ENCODE measurements at places on chromosomes 11 and 22.

GRCh38 chr11:133052537-133052936, 479.8 kb downstream of the OPCML start:
- DNase-seq = no peak

- no peak for DNase-seq
Measured at GRCh38 chr22:43312608-43313007, 30.6 kb downstream of the SCUBE1 start.

GRCh38 chr22:37776639-37777005, 31.1 kb upstream of the GCAT start:
- no peak for DNase-seq

- DNase-seq = no peak
Measured at GRCh38 chr11:10325277-10326011, 20.6 kb downstream of the ADM start.

- peak; percentile 83 for DNase-seq
Measured at GRCh38 chr11:79078999-79079398, 361.8 kb downstream of the TENM4 start.

DNA sequence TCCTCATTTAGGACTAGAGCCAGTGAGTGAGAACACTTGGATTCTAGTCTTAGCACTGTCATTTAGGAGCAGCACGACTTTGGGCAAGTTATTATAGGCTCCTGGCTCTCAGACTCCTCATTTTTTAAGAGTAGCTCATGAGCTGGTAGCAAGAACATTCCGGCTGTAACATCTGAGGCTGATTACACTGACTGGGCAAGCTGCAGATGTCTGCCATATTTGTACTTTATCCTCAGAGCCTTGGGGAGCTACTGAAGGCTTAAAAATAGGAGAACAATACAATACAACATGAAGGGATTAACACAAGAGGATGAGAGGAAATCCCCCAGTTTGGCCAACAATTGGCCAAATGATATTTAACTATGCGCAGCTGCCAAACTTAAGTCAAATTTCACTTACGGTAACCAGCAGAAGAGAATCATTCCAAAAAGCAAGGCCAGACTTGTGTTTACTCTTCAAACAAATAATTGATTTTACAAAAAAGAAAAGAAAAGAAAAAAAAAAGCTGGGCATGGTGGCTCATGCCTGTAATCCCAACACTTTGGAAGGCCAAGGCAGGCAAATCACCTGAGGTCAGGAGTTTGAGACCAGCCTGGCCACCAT, 113.1 kb upstream of the ARHGAP42 start:
- no peak for DNase-seq

DNA sequence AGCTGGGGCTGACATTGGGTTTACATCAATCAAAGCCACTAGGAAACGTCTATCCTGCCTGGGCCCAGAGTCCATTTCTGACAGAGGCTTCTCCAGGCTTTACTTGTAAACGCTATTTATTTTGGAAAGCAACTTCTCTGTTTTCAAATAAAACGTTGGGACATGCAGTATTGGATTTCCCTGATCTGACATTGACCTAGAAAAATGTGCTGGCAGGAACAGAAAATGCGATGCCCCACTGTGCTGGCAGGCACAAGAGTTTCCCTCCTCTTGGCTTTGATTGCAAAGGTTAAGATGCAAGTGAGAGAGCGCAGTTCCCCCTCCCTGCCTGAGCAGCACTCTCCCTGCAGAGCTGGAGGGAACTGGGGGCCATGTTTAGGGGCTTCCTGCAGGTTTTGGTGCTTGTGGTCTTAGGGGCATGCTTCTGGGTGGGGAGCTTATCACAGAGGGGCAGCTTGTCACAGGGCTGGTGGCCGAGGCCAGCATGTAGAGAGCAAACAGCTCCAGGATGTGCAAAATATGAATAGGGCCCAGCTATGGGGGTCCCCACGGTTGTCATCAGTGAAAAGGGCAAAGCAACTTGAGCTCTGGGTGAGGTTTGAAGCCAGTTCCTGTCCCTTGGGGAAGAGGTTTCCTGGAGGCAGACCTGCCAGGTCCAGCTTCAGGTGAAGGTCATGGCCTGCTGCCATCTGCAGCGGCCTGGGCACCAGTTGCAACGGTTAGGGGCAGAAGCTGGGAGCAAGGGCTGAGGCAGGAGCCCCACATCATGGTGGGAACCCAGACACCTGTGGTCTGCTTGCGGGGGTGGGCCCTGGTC, 42.3 kb upstream of the DKK3 start:
- no peak for DNase-seq

- DNase-seq = no peak
Measured at GRCh38 chr22:22037740-22038139, 55.2 kb upstream of the TOP3B start.

DNA sequence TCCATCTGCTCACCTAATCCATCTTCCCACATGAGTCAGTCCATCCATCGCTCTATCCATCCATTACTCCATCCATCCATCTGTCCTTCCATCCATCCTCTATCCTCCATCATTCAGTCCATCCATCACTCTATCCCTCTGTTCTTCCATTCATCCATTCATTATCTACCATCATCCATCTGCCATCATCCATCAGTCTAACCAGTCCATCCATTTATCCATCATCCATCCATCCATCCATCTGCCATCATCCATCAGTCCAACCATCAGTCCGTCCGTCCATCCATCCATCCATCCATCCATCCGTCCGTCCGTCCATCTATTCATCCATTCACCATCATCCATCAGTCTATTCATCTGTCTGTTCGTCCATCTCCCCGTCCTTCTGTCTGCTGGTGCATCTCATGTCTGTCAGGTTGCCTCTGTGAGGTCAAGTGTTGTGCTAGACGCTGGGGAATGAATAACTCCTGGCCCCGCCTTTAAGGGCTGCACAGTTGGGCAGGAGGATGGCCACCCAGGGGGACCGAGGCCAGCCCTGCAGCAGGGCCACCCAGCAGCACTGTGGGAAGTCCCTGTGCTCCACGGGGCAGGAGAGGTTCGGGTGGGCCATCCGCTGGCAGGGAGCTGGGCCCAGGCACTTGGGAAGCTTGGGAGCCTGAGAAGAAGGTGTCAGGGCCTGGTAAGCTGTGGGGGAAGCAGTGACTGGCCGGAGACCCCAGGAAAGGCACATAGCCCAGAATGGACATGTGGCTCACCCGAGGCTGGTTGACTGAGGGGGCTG, 137.1 kb downstream of the CTTN start:
- no peak for DNase-seq

GRCh38 chr11:2472428-2473186, 27.8 kb downstream of the KCNQ1 start:
- no peak for DNase-seq

- DNase-seq = no peak
Measured at GRCh38 chr11:107705027-107705426, 6.8 kb downstream of the SLN start.

GRCh38 chr22:19802001-19802893, 41.7 kb downstream of the TBX1 start:
- DNase-seq = no peak

GRCh38 chr11:61923166-61924063, 6.0 kb upstream of the RAB3IL1 start:
- DNase-seq = no peak

DNA sequence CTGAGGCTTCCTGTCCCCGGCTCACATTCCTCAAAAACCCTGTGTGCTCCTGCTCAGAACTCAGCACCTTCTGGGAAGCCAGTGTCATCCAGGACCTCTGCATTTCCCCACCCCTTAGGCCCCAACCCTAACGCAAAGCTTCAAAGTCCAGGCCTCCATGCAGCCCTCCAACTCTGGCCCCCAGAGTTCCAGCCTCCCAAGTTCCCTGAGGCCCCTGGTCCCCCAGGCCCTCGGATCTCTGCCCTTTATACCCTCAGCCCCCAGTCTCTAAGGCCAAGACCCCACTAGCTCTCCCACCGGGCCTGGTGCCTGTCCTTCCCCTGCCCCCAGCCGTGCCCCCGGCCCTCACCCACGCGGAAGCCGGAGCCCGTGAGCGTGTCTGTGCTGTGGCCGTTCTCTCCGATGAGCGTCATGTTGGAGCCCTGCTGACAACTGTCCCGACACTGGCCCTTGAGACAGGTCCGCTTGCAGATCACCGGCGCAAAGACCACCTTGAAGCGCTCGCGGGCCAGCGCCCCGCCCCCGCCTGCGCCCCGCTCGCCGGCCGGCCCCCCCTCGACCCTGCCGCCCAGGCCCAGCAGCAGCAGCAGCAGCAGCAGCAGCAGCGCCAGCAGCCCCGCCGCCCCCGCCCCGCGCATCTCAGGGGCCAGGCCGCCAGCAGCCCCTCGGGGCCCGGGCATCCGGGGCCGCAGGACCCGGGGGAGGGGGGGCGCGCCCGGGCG, 718 bp downstream of the LTBP3 start:
- no peak for DNase-seq

GRCh38 chr11:86672007-86672621, at the start of gene ME3:
ME3 (minus strand) TSS chr11:86672616.
- peak; percentile 4 for DNase-seq

GRCh38 chr11:289398-289711, 429 bp downstream of the PGGHG start:
- no peak for DNase-seq

- DNase-seq = no peak
Measured at GRCh38 chr11:74278721-74279161, 32.7 kb downstream of the P4HA3 start.

- DNase-seq = no peak
Measured at GRCh38 chr22:30310881-30311771, 15.6 kb downstream of the TBC1D10A start.

- no peak for DNase-seq
Measured at GRCh38 chr11:72635309-72635915, 38.8 kb downstream of the PDE2A start.

- DNase-seq = no peak
Measured at GRCh38 chr22:36246718-36247117, 6.2 kb upstream of the APOL1 start.

DNA sequence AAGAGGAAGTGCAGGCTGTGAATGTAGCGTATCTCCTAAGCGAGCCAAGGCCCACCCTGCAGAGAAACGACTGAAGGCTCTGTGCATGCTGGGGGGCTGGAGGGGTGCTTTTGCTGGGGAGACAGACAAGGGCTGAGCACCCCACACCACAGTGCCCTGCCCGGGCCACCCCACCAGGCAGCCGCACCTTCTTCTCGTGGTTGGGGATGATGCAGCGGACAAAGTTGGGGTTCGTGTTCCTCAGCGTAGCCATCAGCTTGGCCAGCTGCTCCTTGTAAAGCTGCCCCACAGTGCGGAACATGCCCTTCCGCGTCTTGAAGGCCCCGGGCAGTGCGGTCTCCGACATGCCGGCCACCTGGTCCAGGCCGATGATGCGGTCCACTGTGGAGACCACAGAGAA, 53.3 kb downstream of the APOL1 start:
- no peak for DNase-seq

- no peak for DNase-seq
Measured at GRCh38 chr11:72541257-72541974, 107.1 kb upstream of the CLPB start.

- no peak for DNase-seq
Measured at GRCh38 chr11:36774603-36775002, 176.6 kb upstream of the RAG2 start.

GRCh38 chr11:105226091-105226490, 86.5 kb upstream of the CARD18 start:
- no peak for DNase-seq

GRCh38 chr22:41656556-41656955, 32.1 kb downstream of the SNU13 start:
- no peak for DNase-seq

DNA sequence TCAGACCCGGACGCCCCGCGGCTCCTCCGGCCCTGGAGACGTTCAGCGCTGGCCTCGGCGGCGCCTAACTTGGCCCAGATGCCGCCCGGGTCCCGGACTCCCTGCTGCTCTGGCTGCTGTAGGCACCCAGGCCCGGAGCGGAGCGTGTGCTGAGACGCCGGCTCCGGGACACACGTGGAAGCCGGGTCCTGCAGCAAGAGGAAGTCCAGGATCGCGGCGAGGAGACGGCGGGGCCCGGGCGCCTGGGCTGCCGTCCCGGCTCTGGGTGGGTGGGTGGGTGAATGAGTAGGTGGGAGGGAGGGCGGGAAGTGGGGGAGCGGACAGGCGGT, 223 bp downstream of the WT1 start:
- DNase-seq = no peak

DNA sequence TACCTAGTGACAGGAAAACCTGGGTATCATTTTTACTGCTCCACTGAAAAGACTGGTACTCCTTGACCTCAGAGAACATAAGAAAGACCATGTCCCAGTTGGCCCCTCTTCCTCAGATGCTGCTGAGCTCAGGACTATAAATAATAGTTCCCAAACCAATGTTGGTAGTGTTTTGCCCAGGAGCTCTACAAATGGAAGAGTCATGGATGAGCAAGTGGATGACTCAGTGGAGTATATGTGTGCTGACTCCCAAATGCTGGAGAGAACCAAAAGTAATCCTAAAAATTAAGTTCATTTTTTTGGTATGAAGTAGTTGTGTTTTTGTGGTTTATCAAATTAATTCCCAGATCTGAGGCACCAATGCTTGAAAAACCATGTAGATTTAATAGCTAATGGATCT, 482.0 kb downstream of the KCNA4 start:
- no peak for DNase-seq
